ENCODE measurements at places on chromosomes 2 and 18. TPM values are rescaled to one million over a fixed set of nuclear protein-coding genes. Genes with fewer than 3 reads are reported as not detected.
A peak's percentile ranks its signal among the peaks of the same experiment; 100 is the strongest.

CROCC2 gene
- total RNA-seq = not detected

MROH2A gene
- 15.2 TPM for total RNA-seq

GRCh38 chr2:60808330-60808801 lies 52.3 kb downstream of the PAPOLG start:
- no peak for DNase-seq

DNA sequence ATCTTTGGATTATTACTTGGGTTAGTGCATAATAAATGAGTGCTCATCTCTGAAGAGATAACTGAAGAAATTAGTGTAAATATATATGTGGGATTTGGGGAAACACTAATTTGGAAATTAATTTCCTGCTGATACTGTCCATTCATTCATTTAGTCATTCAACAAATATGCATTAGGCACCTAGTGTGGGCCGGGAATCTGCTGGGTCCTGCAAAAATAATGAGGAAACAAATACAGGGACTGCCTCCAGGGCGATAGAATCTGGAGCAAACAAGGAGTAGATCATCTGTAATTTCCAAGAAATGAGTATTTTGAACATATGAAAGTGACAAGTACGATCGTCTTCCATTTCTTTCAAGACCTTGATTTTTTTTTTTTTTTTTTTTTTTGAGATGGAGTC lies 203.7 kb upstream of the LYPD1 start:
- no peak for DNase-seq

GRCh38 chr18:8402237-8402636 lies 207.0 kb upstream of the RAB12 start:
- DNase-seq = no peak

GRCh38 chr2:235049069-235049468 lies 97.3 kb downstream of the SH3BP4 start:
- no peak for DNase-seq

- DNase-seq = no peak
Observed at GRCh38 chr2:207635468-207636200, 10.4 kb upstream of the METTL21A start.

GRCh38 chr2:171163261-171163660 lies 2.6 kb upstream of the TLK1 start:
- no peak for DNase-seq

DNA sequence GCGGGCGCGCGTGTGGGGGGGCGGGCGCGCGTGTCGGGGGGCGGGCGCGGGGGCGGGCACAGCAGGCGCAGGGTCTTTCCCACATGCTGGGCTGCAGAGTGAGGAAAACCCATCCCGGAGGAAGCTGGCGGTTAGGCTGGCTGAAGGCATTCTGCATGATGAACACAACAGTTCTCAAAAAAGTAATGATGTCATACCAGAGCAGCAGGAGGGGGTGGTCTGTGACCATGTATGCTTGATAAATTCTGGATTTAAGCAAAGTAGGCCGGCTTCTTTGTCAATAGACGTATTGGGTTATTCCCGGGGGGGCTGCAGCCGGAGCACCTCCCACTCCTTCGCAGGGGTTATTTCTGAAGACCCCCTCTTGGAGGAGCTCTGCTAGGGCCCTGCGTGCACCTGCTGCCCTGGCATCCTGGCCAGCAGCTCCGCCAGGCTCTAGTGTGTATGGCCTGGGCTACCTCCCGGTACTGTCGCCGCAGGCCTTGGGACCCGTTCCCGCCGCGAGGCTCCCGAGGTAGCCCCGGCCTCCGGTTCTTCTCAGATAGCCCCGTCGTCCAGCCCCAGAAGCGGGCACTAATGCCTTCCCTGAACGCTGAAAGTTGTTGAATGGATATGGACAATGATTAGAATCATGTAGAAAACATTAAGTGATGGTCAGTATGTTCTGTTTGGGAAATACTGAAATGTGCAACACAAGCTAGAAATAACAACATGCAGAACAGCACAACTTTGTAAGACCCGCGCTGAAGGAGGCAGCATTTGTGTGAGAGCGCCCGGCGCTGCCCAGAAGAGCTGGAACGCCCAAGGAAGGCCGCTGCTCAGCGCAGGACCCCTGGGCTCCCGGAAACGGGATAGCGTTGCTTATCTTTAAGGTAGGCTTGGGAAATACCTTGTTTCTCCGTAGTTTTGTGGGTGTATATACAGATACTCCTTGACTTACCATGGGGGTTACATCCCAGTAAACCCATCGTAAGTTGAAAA lies 101.4 kb upstream of the RAB6C start:
- DNase-seq = peak; percentile 6

DNA sequence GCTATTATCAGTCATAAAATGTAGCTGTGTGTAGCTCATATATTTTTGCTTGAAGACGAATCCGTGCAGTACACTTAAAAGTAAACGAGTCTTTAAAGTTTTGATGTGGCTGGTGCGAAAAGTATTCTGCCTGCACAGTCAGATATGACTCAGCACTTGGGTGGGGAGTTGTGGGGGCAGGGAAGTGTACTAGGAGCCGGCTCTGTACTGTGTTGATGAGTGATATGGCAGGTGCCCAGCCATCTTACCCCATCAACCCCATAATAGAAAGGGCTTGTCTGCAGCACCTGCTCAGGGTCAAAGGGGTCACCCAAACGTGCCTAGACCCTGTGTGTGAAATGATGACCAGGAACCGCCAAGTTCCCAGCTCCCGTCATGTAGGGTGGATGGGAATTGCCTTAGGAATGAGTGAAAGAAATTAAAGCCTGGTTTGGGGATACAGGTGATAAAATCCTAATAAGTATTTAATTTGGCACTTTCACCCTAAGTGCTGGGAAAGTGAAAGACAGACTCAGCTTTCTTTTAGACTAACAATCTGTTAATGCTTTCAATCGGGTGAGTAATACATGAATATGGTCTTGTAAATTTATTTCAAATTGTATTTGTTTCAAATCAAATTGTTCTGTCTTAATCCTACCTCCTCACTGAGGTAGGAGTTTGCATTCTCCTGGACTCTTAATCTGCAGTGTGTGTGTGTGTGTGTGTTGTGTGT lies 48.0 kb downstream of the BCL2L11 start:
- DNase-seq = peak; percentile 50
